Germinal center (tissue), 1 donor: ENCODE measurements at places on chromosomes 6 and 20.
A peak's percentile ranks its signal among the peaks of the same experiment; 100 is the strongest.

GRCh38 chr6:157605484-157605883, 217.6 kb upstream of the SNX9 start:
- no peak for DNase-seq

GRCh38 chr6:47788498-47788884, 6.7 kb downstream of the OPN5 start:
- DNase-seq, result no peak

DNA sequence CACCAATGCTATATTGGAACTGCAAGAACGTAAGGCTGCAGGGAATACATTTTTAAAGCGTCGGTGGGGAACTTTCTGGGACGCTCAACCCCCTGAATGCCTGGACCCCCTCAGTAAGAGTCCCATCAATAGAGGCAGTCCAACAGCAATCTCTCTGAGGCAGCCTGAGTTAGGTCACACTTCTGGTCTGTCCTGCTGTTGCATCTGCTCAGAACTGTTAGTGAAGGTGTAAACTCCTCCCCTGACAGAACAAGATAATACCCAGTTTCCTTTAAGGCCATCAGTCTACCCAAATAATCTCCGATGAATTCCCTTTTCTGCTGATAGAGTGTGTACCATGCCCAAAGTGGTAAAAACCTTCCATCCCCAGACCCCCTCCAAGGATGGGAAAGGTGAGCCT, 1.1 kb upstream of the RNGTT start:
- DNase-seq, result no peak

GRCh38 chr6:16956361-16956760, 145.5 kb upstream of the STMND1 start:
- DNase-seq, result no peak

DNA sequence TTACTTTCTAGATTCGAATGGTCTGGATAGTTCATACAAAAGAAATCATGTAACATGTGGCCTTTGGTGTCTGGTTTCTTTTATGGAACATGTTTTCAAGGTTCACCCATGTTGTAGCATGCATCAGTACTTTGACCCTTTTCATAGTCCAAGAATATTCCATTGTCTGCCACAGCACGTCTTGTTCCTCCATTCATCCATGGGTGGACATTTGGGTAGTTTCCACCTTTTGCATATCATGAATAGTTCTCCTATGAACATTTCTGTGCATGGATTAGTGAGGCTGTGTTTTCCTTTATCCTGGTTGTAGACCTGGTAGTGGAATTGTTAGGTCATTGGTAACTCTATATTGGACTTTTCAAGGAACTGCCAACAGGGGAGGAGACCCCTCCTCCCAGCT, 31.7 kb downstream of the GSTA3 start:
- DNase-seq, result no peak

DNA sequence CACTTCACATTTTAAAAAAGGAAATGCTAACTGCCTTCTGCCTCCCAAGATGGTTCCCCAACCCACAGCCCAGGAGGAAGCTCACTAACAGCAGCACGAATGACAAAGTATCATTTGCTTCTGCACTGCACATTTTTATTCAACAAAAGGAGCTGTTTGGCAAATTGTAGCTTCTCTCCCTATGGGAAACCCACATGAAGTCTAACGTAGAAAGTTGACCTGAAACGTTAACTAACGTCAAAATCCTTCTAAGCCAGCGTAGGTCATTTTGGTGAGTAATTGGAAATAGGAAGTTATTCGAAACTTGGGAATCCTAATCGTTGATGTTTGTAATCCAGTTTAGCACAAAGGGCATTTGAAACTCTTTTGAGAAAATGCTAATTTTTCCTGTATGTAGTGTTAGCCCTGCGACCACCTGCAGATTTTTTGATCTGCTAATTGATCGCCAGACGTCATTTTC, 2.9 kb downstream of the SALL4 start:
- DNase-seq, result no peak

DNA sequence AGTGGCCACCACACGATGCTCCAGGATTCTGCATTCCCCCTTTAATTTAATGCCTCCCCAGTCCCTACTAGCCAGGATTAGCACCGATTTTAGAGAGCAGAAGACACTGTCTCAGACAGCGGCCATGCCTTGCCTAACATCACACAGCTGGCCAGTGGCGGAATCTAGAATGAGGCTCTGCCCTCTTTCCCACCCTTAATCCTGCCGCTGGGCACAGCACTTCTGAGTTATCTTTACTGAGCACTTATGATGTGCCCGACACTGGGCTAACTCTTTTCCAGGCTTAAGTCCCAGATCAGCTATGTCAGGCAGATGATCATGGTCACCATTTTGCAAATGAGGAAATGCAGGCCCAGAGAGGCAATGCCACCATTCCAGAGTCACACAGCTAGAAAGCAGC, 5.6 kb upstream of the BPIFA2 start:
- no peak for DNase-seq

DNA sequence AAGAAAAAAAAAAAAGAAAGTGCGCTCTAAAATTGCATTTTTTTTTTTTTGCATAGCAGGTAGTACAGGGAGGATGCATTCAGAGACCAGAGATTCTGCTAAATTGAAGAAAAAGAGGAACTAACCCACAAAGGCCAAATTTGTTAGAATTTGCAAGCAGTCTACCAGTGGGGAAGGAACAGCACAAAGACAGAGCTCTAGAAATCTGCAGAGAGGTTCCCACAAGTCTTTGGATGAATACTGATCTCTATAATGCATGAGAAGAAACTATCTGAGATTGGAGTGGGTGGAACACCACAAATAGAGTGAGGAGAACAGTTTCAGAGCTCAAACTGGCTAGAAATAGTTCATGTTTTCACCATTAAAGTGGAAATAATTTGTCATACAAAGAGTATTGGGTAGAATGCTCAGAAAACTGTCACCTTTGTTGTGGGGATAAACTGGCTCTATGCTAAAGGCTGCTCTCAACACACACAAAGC, 79.6 kb upstream of the AHI1 start:
- DNase-seq, result peak; percentile 35

DNA sequence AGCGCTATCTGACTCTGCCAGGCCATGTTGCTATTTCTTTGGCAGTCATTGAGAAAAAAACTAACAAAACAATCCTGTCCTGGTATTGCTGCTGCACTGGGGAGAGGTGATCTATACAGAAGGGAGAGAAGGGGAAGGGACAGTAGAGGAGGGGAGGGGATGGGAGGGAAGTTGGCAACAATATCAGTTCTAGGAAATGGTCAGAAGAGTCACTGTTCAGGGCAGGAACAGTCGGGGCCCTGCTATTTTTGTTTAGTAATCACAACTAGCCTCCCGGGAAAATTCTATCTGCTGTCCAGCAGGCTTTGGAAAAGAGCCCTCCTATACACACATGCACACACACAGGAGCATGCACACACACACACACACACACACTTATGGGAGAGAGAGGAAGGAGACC, 142.3 kb upstream of the CARMIL1 start:
- no peak for DNase-seq

DNA sequence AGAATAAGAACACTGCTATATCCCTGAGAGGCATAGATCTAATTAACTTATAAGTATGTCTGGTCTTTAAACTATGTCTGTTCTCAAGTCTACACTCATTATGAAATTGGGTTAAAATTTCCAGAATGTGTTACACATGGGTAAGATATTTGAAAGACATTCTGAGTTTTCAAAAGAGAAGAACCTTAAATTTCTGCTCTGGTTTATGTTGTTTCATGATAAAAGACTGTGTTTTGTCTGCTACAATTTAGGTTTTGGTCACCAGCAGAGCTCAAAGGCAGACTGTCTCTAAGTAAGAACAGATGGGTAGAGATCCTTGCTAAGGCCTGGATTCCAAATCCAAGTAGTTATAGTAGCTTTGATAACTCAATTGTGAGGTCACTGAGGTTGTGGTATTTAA, 6.0 kb downstream of the STMND1 start:
- DNase-seq, result no peak

DNA sequence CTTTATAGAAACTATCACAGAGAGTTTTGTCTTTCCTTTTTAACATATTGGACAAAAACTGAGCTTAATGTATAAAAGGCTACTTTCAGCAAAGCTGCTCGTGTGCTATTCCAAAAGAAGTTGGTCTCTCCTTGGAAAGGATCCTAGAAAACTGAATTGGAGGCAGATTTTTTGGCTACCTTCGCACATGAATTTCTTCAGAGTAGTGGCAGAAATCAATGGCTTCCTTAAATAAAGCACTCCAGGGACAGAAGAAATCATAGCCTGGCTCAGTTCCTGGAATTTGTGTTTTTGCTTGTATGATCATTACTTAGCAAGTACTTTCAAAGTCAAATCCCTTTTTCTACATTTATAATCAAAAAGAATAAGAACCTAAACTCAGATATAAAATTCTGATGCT, 780.3 kb downstream of the PHF3 start:
- no peak for DNase-seq

DNA sequence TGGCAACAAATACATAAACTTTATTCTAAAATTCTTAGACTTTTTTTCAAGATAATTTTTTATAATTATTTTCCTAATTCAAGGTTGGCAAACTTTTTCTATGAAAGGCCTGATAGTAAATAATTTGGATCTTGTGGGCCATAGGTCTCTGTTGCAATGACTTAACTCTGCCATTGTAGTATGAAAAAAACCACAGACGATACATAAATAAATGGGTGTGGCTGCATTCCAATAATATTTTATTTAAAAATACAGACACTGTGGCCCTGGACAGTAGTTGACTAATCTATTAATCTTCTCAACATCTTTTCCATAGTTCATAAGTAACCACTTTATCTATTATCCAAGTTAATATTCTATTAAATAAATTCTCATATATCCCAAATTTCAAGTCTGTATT, 281.1 kb downstream of the SYNE1 start:
- no peak for DNase-seq

DNA sequence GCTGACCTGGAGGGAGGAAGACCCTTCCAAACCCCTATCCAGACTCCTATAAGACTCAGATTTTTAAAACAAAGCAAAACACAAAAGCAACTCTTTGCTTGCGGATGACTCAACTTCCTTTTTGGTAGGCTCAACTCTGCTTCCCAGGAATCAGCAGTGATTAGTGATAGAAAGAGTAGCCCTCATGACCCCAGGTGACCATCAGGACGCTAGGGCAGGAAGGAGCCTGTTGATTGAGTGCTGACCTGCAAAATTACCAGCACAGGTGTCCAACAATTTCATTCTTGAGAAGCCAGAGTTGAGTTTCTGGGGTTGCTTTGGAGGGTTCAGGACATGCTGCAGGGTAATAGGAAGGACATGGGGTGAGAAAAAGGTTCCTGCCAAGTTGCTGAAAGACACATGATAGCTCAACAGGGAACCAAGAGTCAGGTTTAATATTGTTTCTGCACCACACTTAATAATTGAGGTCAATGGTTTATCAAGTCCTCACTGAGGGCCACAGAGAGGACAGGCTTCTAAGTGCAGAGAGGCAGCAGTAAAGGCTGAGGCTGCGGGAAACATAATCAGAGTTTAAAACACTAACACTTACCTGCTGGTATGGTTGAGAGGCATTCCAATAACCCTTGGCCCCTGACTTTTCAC, 67.4 kb upstream of the BMP2 start:
- no peak for DNase-seq

DNA sequence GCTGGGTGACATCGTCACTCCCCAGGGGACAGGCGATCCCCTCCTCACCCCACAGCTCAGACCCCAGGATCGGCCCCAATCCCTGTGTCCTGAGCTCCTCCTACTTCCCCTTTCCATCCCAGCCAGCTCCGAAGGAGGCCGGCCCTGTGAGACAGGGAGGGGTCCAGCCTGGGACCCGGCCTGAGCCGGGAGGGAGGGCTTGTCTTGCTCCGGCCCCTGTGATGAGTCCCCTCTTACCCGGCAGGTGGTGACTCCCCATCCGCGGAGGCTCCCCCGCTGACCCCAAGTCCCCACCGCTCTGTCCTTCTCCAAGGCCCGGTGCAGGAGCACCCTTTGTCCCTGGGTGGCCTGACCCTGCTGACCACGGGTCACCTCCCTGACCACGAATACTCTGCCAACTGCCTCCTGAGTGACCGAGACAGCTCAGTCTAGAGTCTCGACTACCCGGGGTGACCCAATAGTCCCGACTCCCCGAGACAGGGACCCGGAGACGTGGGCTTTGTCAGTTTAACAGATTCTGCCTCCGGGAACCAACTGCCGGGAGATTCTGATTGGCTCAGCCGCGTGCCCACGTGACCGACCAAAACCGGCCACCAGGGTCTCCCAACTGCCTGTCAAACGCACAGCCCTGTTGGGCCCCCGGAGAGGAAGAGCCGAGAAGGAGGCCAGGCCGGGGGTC, 187.4 kb upstream of the PROKR2 start:
- peak; percentile 77 for DNase-seq

DNA sequence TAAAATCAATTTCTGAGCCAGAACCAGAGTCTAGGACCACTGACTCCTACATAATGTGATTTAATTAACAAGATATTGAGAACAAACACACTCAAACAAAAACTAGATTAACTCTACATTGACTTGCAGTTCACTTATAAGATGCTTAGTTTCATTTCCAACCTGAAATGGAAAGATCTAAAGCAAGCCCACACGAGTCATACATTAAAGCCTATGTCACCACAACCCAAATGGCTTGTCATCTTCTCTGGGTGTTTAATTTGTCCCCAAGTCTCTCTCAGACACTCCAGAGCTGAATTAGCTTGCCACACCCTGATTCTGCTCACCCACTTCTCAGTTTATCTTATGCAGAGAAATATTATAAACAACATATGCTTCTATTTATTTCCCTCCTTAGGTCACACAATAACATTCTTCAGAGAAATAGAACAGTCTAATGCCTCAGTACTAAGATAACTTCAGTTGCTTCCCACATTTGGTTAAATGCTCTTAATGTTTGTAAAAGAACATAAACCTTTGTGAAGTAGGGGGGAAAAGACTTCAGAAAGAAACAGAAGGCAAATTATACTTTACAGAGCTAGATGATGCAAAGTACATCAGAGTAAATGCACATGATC, 8.8 kb upstream of the FBXO30 start:
- no peak for DNase-seq

- no peak for DNase-seq
These were observed 24.4 kb downstream of the DNAH8 start for GRCh38 chr6:38739532-38739931.

DNA sequence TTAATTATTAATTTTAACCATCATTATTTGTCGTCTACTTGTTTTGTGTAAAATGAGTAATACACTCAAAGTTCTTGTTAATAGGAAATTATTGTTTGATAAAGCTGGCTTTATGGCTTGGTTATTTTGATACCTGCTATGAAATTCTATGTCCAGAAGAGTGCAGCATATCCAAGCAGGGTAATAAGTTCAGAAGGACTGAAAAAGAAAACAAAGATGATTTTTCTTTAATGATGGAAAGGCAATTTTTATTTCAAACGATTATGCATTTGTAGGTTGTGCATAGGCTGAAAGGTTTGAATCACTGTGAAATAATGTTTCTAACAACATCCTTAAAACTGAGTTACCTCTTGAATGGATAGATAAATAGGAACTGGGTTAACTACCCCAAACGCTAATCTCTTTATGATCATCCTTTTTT, 1.4 kb upstream of the MAN1A1 start:
- no peak for DNase-seq
